RPMI7951 (cell line): ENCODE measurements at places on chromosomes 3 and 15. TPM values are rescaled to one million over a fixed set of nuclear protein-coding genes. Genes with fewer than 3 reads are reported as not detected.

UQCC5 gene
- 13.0 and 14.0 TPM in 2 replicates for total RNA-seq

DNA sequence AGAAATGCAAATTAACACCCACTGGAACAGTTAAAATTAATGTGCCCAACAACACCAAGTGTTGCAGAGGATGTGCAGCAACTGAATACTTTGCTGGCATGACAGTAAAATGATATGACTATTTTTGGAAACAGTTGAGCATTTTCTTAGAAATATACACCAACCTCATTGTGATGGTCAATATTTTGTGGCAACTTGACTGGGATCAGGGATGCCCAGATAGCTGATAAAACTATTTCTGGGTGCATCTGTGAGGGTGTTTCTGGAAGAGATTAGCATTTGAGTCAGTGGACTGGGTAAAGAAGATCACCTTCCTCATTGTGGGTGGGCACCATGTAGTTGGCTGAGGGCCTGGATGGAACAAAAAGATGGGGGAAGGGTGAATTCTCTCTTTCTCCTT lies 57.9 kb downstream of the RPLP1 start:
- DNase-seq = no peak

CCK gene
- 1.6 and 7.7 TPM in 2 replicates for total RNA-seq

GRCh38 chr3:107224026-107224596 lies 153.1 kb upstream of the CCDC54 start:
- no peak for DNase-seq

ZNF385D gene
- not detected in 2 replicates for total RNA-seq

DNA sequence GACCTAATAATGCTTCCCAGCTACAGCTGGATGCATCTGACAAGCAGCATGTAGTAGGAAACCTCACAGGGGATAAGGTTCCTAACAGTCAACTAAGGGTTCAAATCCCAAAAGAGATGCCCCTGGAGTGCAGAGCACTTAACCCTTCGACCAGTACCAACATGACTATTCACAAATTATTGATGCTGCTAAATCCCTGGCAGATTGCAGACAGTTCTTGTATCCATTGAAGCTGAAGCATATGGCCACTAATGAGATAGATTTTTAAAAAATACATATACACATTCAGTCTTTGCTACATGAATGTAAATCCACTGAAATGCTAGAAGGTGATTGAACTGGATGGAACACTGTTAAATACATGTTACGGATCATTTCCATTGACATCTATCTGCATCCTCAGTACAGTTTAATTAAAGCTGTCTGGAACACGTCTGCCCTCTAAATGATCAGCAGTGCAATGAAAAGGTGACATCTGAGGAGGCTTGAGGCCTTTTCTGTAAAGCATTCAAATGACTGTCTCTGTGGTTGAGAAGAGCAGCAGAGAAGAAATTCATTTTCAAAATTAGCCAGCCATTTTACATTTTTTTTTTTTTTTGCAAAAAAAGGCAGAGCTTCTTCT lies 19.5 kb upstream of the NANOGP8 start:
- no peak for DNase-seq

GRCh38 chr3:132841621-132842020 lies 119.4 kb upstream of the NPHP3 start:
- no peak for DNase-seq

ADAMTS7 gene
- total RNA-seq = 6.8 and 9.7 TPM in 2 replicates

ADCY5 gene
- 0.10 TPM in 1 of 2 replicates, not detected in the other for total RNA-seq

IL5RA gene
- not detected in 2 replicates for total RNA-seq

DNA sequence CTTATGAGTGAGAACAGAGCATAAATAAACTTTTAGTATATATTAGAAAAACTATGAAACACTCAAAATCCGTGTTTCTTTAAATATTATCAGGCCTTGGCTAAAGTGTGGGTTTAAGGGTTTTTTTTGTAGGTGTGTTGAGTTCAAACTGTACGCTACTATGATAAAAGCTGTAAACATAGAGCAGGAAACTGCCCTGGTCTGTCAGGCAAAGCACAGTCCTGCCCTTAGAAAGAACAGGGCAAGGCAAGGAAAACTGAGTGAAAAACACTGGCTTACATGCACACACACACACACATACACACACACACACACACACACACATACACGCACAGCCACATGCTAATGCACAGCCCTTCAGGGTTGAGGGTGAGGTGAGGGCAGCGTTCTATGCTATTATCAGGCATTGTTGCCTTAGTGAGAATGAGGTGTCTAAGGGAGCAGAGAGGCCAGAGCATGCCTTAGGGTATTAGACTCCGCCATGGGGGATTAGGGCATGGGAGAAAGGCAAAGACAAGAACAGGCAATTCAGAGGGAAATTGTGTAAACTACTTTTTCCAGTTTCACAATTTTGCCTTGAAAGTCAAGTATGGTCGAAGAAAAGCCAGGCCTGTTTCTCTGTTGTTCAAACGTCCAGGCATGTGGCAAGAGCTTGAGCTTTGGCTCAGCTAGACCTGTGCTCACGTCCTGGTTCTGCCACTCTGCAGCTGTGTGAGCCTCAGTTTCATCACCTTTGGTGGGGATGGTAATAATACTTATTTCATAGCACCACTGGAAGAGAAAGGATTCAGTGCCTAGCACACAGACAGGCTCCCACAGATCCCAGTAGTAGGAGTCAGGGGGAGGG lies 36.3 kb upstream of the TPM1 start:
- no peak for DNase-seq

DNA sequence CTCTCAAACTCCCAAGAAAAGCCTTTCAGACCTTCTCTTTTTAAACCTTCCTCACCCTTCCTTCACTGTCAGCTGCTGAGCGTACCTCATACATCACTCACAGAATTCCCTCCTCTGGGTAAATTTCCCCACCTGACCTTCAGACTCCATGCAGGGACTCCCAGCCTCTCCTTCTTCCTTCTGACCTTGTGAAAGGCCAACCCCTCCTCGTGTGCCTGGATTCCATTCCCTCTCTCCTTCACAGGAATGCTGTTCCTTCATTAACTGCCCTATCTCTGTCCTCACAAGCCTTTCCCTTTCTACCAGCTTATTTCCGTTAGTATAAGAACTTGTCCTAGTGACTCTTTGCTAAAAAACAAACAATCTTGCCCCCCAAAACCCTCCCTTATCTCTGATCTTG lies 69.7 kb upstream of the MME start:
- no peak for DNase-seq

GRCh38 chr15:78432664-78433063 lies 5.4 kb upstream of the IREB2 start:
- no peak for DNase-seq

GRCh38 chr3:119738741-119739140 lies 35.9 kb downstream of the CFAP91 start:
- no peak for DNase-seq

DHX36 gene
- 39.9 and 44.5 TPM in 2 replicates for total RNA-seq

DNA sequence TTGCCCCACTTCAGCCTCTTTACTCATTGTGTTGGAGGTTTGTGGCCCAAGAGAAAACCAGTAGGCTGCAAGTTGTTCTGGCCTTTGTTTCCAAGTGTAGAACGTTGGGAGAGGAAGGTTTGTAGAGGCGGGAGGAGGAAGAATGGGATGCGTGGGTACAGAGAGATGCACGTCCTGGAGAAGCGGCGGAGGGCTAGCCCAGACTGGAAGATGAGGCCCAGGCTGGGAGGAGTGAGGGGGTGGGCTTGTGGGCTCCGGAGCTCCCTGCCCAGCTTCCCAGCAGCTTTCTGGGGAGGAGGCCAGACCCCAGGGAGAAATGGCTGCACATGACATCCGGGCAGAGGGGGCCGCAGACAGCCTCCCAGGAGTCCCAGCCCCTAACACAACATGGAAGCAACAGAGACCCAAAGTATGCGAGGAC lies 5.3 kb downstream of the PLA2G4F start:
- no peak for DNase-seq

DNA sequence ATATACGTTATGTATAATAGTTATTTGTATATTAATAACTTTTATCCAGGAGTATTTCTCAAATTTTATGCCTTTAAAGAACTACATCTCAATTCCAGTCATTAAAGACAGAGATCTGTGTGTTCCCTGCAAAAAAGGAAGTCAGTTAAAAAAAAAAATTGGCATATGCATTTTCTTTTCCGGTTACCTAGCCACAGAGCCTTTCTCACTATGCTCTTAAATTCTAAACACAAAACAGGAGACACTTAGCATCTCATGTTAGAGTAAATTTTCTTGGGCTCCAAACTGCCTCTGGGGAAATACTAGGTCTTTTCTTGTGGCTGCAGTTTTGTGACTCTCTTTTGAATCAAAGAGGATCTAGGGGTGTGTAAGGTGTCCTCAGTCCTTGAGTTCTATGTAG lies 105.9 kb downstream of the KCNH8 start:
- no peak for DNase-seq

- no peak for DNase-seq
Observed at GRCh38 chr15:92728266-92728665, 72.7 kb upstream of the FAM174B start.

LTF gene
- 0.49 and 0.72 TPM in 2 replicates for total RNA-seq

DCP1A gene
- total RNA-seq = 13.7 and 14.4 TPM in 2 replicates

DNA sequence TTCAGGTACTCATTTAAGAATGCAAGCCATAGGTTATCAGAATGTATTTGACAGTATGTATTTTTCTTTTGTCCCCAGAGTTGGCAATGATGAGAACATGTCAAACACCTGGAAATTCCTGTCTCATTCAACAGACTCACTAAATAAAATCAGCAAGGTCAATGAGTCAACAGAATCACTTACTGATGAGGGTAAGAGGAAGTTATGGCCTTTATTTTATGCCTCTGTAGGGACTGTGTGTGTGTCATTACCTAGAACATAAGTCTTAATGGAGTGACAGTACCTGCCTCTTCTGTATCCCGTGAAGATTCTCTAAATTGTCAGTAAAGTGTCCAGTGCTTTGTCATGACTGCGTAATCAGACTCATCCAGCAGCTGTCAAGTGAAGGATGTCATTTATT lies 77.5 kb downstream of the KLHL25 start:
- no peak for DNase-seq

FOXB1 gene
- not detected in 2 replicates for total RNA-seq

- peak; percentile 17 for DNase-seq
Observed at GRCh38 chr3:50436114-50436674, 67.2 kb downstream of the CACNA2D2 start.

NEK10 gene
- 1.2 and 1.4 TPM in 2 replicates for total RNA-seq

TTC23 gene
- 37.0 and 38.3 TPM in 2 replicates for total RNA-seq

MCCC1 gene
- total RNA-seq = 19.4 and 23.9 TPM in 2 replicates

DNA sequence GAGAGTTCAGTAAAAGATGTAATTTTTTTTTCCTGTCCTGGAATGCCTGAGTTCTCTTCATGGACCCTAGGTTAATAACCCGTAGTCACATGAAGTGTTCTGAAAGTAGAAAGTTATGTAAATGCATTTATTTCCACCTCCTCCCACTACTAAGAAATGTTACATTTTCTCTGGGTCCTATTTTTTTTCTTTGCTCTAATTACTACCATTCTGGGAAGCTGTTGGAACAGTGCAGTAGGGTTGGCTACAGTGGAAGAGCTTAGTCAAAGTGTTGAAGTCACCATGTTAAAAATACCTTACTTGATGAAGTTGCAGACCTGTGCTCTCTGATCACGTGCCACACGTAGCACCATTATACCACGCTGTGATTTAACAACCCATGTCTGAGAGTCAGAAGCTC lies 153.8 kb upstream of the TSC22D2 start:
- DNase-seq = no peak

DNA sequence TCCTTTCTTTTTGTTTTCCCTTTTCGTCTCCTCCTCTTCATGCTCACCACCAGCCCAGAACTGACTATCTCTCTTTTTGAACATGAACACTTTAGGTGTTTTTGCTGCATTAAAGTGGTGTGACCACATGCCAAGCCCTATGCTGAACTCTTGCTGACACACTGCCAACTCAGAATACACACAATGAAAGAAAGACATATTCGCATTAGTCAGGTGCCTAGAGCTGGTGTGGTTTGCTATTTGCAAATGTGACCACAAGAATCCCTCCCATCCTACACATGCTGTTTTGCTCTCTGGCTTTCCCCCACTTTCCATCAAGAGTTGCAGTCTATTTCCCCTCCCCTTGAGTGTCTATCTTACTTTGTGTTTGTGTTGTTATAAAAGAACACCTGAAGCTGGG lies 967.8 kb upstream of the CFAP20DC start:
- DNase-seq = peak; percentile 69

GRCh38 chr3:165827883-165828282 lies 9.3 kb downstream of the BCHE start:
- no peak for DNase-seq

PLA2G4D gene
- total RNA-seq = not detected in 2 replicates

DNA sequence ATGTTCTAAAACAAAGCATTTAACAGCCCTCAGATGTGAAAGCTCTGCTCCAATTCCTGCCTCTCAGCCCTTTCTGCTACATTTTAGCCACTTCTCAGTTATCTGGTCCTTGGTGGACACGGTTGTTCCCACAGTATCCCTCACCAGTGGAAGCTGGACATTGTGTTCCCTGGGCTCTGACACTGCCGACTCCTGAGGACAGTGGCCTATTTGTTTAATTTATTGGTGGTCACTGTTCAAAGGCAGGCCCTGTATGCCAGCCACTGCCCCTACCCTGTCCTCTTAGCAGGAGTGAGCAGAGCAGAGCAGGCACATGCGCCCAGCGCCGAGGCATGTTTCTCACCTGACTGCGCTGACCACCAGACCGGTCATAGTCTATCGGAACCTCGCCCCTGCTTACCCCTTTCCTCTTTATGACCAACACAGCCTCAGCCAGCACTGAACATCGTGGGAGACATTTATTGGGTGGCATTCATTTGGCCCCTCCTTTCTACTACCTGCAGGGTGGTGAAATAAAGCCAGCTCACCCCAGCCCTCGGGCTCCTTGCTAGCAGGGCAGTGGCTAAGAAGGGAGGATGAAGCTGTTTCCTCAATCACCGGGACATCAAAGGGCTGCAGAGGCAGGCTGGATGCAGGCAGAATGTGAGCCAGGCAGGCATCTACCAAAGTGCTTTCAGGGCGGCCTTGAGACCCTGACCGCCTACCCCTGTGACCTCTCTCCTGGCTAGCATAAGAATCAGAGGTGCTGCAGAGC lies 54.3 kb upstream of the HACD2 start:
- no peak for DNase-seq

GRCh38 chr3:8559351-8559750 lies 57.7 kb downstream of the LMCD1 start:
- DNase-seq = no peak

THUMPD3 gene
- total RNA-seq = 48.4 and 63.3 TPM in 2 replicates

- DNase-seq = no peak
Observed at GRCh38 chr3:42936157-42936981, 30.4 kb downstream of the ZNF662 start.

- DNase-seq = no peak
Observed at GRCh38 chr15:20407553-20407952, 134.0 kb downstream of the GOLGA6L6 start.

GPR156 gene
- total RNA-seq = 0.24 and 0.68 TPM in 2 replicates

DUOXA1 gene
- not detected in 2 replicates for total RNA-seq

RASGRF1 gene
- total RNA-seq = 7.5 and 8.7 TPM in 2 replicates

DNA sequence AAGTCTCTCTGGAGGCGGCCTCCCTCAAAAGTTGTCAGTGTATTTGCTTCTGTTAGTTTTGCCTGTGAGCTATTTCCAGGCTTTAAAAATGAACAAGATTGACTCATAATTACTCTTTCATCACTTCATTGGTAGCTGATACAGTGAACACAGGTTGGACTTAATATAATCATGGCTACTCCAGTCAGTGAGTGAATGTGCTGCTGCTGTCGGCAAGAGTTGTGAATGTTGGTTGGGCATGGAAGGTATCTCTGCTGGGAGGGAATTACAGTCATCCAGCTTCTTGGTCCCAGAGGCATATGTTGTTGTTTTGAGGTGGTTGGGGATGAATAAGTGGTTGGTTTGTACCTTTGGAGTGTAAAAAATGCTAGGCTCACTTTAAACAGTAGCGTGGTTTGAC lies 11.5 kb downstream of the TCF12 start:
- DNase-seq = no peak
